ENCODE measurements at places on chromosomes 6 and 20.

DNA sequence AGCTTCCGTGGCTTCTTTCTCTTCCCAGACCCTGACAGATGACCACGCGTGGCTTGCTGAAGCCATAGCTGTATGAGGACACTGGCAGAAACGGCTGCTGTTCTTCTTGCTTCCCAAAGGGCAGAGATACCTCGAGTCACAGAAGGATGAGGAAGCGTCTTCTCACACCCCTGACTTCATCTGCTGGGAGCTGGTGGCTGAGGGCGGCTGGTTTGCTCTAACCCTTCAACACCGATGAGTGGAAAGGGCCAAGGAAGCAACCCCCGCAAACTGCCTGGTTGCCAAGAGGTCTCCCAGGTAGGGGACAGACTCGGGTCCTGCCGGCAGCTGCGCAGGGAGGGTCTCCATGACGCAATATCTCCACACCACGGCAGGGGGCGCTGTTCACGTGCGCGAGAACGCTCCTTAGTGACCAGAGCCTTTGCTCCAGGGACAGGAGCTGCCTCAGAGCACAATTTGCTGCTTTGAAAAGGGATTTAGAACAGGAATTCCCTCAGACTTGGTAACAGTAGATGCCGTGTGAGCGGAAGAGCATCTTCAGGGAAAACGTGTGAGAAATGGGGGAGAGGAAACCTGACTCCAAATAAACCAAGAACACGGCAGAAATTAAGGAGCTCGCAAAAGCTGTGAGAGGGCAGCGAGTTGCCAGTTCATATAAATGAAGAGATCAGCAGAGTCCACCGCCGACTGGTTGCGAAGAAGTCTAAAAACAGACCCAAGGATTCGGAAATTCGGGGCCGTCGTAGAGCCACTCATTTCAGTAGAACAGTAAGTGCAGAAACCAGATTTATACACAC is 80.2 kb downstream of the ERMARD start:
- peak; percentile 42 for DNase-seq

DNA sequence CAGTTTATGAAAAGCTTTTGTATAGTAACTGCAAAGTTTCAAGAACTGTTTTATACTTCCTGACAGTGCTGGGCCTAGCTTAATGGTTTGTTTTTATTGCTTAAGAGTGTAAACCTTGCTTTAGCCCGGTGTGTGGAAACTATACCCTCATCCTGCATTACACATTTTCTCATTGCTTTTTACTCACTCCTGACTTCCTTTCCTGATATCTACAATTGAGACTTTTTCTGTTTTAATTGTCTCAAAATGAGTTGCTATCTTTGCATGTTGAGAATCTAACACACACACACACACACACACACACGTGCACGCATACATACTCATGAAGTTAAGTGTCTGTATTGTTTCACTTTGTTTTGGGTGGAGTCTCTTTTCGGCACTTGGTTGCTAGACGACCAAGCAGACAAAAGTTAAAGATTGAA is 16.7 kb downstream of the BMP2 start:
- DNase-seq: no peak

- no peak for DNase-seq
Measured at GRCh38 chr6:142570221-142570671, 268.4 kb downstream of the ADGRG6 start.

- DNase-seq: no peak
Measured at GRCh38 chr6:53408826-53409225, 60.1 kb upstream of the ELOVL5 start.

DNA sequence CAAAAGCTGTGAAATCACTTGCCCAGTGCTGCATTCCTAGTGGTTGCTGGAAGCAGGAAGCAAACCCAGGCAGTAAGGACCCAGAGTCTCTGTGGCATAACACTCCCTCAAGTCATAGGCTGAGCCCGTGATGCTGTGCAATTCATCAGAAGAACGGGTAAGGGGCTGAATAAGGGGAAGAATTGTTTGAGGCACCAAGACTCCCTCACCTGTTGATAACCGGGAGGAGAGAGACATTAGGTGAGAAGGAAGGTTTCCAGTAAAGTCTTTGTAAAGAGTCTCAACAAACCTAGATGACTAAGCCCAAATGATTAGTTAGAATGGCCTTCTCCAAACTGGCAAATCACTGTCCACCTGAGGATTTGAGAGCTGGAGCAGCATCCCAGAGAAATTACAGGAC is 18.3 kb downstream of the ENPP3 start:
- DNase-seq: no peak

DNA sequence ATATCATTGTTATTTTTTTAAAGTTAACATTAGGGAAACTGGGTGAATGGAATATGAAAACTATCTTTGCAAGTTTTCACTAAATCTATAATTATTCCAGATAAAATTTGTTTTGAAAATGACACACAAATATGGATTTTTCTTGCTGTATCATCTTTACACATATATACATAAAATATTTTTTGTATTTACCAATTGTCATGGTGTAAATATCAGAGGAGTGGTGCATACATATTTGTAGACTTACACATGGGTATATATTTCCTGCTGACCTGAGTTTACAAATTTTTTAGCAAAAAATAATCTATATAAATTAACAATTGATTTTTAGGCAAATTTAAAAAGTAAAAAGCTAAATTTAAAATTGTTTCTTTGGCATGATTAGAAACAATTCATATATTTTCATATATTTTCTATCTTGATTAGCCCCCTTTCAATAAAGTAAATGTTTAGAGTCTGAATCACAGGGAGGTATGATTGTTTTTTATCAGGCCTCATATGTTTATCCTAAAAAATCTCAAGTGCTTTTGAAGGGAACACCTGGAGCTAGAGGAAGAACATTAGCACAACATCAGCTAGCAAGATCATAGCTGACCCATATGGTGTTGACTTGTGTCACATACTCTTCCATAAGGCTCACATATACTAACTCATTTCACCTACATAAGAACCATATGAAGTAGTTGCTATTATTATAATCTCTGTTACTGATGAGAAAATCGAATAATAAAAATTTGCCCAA is 671.8 kb upstream of the GJE1 start:
- no peak for DNase-seq

- DNase-seq: no peak
Measured at GRCh38 chr20:61203320-61203719, 48.7 kb upstream of the CDH4 start.

DNA sequence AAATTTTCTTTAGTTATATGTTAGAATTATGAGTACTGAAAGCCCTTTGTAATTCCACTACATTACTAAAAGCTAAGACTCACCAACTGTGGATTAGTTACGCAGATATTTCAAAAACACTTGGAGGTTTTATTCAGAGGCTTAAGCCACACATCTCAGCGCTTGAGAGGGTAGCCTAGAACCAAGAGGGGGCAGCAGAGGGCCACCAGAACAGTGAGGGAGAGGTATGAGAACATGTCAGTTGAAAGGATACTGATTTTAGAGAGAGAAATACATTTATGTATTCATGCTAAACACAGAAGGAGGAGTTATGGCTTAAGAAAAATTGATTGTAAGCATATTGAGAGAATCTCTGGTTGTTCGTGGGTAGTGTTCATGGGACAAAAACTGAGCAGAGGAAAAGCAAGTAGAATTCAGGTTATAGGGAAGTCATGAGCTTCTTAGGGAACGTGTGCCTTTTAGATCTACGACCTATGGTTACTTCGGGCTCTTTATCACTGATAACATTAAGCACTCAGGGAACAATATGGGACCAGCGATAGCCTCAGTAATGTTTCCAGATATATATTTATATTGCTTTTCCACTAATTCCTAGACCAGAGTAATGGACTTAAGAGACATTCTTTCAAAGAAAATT is 20.4 kb upstream of the SERINC1 start:
- peak; percentile 75 for DNase-seq

GRCh38 chr20:57803508-57804005 is 93.7 kb upstream of the PMEPA1 start:
- DNase-seq: no peak

- no peak for DNase-seq
Measured at GRCh38 chr20:19807946-19808330, 49.9 kb downstream of the RIN2 start.

DNA sequence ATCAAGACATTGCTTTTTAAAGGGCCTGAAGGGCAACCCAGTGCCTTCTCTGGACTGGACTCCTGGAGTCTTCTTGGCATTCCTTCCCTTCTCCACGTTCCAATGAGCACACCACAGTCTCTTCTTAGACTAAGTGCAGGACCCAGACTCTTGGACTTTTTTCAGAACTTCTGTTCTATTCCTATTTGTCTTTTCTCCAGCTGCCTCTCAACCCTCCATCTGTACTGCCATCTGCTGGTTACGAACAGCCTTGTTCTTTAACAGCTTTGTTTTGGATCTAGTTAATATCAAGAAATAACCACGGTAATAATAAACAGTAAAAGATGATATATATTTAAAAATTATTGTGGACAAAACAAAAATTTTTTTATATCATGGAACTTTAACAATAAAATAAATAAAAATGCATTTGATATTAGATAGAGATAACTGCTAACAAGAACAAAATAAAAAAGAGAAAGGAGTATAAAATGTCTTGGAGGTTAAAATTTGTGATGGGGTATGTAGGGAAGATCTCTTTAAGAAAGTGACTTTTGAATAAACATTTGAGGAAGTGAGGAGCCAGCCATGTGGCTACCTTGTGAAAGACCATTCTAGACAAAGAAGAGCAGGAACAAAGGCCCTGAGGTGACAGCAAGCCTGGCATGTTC is 105.1 kb upstream of the HCRTR2 start:
- DNase-seq: peak; percentile 16

GRCh38 chr6:105136431-105137350 is 43.1 kb downstream of the POPDC3 start:
- DNase-seq: peak; percentile 47

DNA sequence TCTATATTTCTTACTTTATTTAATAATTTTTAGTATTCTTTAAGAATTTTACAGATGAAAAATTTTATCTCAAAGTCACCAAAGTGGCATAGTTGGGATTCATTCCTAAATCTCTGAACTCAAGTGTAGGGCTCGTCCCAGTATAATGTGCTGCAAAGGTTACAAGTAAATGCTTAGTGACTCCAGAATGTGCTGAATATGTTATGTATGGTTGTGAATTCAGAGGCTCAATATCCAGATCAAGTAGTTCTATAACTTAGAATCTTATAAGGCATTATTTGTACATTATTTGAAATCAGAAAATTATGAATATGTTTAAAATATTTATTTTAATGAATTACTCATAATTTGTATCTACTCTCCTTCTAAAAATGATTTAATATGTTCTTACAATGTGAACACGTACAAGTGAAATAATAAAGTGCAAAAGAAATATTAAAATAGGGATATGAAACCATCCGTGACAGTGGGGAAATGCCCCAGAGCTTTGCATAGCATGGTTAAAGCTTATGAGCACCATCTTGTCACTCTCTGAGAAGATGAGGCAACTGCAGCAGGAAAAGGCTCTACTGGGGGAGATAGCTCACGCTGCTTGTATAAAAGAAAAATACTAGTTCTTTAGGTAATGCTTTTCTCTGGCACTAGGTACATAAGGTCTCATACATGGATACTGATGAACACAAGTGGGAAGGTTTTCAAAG is 259.0 kb downstream of the FOXC1 start:
- no peak for DNase-seq

All from foreskin melanocyte (primary cell).